ENCODE measurements at places on chromosomes 11 and 22.

DNA sequence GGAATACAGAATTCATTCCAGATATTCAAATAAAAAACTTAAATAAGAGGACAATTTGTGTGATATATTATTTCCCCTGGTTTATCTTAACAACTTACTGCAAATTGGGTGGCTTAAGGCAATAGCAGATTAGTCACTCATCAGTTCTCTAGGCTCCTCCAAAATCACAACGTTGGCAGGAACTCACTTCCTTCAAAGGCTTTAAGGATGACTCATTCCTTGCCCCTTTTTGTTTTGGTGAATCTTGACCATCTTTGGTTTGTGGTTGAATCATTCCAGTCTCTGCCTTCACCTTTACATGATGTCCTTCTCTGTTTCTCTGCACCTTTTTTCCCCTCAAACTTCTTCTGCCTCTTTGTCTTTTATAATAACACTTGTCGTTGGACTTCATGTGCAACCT lies 3.4 kb downstream of the OR10AG1 start:
- DNase-seq, result no peak

- no peak for DNase-seq
These were observed 35.9 kb downstream of the CTSC start for GRCh38 chr11:88301488-88302140.

GRCh38 chr22:20591295-20591645 lies 83.9 kb downstream of the MED15 start:
- no peak for DNase-seq

DNA sequence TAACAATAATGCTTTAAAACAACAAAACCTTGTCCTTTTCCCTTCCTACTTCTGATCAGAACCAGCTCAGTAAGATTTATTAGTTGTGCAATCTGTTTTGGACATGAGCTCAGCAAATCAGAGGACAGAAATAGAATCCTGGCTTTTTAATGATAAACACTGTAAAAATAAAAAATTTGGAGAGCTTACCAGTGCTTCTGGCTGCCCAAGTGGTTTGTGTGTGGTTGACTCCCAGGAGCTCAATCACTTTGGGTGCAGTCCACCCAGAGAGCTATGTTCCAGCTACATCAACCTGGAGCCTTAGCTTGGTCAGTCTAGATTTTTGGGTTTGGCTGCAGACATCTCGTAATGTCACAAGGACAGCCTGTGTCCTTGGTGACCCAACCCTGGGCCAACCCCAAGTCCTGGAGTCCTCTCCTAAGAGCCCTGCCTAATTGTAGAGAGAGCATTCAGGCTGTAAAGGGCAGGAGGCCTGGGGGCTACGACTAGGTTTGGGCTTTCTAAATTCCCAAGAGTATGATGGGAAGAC lies 28.5 kb downstream of the CD44 start:
- DNase-seq, result no peak

GRCh38 chr22:49307870-49308269 lies 519.8 kb downstream of the BRD1 start:
- DNase-seq, result no peak

- no peak for DNase-seq
These were observed 72.3 kb downstream of the PLEKHA7 start for GRCh38 chr11:16941935-16942334.

DNA sequence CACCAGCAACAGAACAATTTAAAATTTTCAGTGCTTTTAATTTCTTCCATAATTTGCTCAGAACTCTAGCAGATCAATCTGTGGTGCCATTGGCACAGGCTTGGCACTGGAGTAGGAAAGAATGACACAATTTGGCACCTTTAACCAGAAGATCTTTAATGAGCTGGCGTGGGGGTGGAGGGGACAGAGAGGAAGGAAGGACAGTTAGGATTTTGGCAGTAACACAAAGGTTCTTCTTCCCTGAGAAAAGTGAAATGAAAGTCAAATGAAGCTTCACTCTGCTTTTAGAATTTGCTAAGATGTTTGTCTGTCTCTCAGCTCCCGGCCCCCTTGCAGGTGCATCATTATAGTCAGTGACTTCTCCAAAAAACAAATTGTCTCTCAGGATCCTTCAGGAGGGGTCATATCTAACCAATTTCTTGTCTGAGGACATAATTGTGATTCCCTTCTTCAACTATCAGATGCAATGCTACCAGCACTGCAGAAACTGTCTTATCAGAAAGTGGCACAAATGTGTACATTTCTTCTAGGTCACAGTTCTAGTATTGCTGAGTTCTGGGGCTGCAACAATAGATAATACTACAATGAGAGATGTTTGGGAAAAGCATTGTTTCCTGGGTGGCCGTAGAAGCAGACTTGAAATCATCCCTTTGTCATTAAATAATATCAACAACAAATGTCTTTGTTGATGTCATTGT lies 66.8 kb downstream of the CSTPP1 start:
- no peak for DNase-seq

- DNase-seq, result no peak
These were observed 5.9 kb downstream of the OR5B21 start for GRCh38 chr11:58502004-58502403.

DNA sequence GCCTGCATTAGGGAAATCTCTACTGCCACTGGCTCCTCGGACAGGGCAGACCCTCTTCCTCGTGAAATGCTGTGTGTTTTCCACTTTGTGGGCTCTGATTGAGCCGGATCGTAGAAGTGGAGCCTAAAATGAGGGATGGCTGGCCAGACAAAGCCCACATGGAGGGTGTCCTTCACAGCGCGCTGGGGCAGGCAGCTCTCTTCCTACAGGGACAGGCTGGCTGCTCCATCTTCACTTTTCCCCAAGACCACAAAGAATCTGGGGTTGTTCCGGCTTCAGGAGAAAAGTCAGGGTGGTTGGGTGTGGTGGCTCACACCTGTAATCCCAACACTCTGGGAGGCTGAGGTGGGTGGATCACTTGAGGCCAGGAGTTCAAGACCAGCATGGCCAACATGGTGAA lies 94.9 kb downstream of the MORC2 start:
- no peak for DNase-seq

DNA sequence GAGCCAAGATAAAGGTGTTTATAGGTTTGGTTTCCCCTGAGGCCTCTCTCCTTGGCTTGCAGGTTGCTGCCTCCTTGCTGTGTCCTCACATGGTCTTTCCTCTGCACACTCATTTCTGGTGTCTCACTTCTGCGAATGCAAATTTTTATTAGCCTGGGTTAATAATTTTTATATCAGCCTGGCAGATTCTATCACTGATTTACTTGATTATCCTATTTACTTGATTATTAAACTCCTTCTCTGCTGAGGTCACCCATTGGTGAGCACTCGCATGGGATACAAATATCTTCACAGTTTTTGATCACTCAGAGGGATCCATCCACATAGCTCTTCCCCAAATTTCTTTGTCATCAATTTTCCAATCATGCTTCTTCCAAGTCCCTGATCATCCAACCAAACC lies 90.9 kb upstream of the IGLL5 start:
- no peak for DNase-seq

GRCh38 chr22:17198170-17199002 lies 20.8 kb downstream of the ADA2 start:
- no peak for DNase-seq

DNA sequence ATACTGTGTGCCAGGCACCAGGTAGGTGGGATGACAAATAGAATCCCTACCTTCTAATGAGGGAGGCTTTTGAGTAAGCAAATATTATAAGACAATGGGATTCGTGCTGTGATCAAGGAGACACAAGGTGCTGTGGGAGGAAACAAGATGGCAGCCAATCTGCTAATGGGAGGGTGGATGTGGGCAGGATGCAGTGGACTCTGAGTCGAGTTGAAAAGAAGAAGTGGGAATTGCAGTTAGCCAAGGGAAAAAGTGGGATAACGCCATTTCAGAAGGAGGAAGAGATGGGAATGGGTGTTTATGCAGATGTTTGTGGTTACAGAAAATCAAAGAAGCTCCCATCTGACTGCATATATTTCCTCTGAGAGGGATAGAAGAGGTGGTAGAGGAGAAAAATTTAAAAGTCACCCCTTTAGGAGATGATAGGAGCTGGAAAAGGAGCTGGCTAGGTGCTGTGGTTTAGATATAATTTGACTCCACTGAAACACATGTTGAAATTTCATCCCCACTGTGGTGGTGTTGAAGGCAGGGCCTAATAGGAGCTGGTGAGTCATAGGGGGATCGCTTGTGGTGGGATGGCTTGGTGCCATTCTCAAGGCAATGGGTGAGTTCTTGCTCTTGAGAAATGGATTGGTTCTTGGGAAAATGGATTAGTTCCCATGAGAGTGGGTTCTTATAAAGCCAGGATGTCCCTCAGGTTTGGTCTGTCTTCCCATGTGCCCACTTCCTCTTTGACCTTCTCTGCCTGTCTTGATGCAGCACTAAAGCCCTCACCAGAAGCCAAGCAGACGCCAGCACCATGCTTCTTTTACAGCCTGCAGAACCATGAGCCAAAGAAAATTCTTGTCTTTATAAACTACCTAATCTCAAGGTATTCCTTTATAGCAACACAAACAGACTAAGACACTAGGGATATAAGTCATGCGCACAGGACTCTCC lies 30.0 kb upstream of the POU2AF1 start:
- no peak for DNase-seq

DNA sequence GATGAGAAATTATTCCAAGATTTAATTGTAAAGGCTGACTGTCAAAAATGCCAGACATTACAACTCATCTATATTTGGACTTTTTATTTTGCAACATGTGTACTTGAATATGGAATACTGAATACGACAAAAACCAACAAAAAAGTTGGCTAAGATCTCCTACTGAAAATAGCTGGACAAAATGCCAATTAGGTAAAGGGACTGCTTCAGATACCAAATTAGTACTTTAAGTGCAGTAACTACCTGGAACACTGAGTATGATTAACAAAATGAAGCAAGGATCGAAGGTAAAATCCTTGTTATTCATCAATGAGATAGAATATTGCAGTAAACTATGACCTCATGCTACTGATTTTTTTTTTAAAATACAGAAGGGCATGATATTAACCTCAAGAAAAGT lies 173.8 kb downstream of the SOX6 start:
- DNase-seq, result no peak

DNA sequence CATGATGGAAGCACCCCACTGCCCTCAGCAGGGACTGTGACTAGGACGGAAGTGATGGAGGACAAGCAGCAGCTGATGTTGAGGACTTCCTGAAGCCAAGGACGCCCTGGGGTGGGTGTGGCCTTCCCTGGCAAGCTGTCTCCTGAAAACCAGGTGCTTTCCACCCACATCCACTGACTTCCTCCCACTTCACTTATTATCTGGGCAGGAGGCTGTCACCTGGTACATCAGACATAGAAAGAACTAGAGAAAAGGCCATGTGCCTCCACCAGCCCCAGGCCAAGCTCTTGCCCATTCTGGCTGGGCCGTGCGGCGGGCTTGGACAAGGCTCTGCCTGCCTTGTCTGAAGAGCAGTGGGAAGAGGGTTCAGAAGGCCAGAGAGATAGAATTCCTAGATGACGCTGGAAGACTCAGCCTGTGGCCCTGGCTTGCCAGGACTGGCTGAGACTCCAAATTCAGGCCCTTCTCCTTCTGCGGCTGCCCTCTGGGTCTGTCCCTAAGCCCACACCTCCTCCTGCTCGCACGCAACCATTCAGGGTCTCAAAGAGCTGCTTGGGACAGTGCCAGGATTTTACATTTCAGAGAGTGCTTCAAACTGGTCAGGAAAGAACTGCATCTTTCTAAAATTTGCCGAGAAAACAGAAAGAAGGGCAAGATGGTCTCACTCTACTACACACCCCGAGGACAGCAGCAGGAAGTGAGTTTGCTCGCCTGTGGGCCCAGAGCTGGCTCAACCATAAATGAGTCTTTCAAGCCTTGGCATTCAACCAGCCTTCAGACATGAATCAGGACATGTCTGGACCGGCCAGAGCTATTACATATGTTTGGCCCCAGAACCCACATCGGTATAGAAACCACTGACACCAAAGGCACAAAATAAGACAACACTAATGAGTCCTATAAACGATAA lies 13.3 kb downstream of the ARHGAP1 start:
- DNase-seq, result no peak

- DNase-seq, result no peak
These were observed 56.4 kb downstream of the SMIM38 start for GRCh38 chr11:69211920-69212797.

GRCh38 chr22:36467042-36467810 lies 14.2 kb downstream of the TXN2 start:
- DNase-seq, result no peak

DNA sequence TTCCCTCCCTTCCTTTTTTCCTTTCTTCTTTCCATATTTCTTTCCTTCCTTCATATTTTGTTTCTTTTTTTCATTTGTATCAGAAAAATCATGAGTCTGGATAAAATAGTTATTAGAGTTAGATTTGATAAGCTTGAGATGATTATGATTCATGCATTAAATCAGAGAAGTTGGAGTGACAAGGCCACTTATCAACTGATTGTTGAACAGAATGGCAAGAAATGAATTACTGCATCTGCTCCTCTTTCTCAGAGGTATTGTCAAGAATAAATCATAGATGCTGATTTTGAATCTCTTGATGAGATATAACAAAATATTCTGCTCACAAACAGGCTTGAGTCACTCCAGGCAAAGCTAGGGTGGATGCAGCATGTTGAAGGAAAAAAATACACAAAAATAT lies 54.6 kb upstream of the ANO5 start:
- no peak for DNase-seq

DNA sequence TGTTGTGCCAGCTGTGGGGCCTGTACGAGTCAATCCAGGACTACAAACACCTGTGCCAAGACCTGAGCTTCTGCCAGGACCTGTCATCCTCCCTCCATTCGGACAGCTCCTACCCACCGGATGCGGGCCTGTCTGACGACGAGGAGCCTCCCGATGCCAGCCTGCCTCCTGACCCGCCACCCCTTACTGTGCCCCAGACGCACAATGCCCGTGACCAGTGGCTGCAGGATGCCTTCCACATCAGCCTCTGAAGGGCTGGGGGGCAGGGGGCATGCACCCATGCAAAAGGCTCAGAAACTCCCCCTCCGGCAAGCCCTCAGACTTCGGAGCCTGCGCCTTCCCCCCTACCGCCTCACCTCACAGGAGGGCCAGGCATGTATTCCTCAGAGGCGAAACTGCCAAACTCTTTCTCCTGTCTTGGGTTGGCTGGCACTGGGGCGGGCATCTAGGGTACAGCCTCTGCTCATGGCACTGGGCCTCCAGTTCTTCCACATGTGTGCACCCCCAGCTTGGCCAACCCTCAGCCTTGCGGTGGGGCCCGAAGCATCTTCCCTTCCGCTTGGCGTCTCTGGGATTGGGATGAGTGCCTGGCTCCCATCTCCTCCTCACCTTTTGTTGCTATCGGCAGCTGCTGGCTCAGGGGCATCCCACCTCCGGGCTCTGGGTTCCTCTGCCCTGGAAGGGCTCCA lies 1.2 kb downstream of the FAM89B start:
- DNase-seq, result peak; percentile 51
